ENCODE measurements at places on chromosomes 3 and 15.

DNA sequence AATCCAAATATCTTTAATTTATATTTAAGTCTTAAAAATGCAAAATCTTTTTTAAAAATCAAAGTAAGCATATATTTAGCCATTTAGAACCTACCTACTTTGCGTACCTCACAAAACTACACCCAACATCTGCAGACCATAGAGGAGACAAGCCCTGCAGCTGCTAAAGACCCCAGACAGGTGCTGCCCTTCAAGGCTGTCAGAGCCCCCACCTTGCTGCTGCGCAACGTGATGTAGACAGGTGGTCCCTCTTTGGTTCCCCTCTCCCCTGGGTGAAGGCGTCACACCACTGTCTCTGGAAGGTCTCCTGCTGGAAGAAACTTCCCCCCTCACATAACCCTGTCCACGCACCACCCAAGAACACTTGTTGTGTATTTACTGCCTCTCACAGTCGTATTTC is 204.5 kb downstream of the ARRDC4 start:
- no peak for DNase-seq

DNA sequence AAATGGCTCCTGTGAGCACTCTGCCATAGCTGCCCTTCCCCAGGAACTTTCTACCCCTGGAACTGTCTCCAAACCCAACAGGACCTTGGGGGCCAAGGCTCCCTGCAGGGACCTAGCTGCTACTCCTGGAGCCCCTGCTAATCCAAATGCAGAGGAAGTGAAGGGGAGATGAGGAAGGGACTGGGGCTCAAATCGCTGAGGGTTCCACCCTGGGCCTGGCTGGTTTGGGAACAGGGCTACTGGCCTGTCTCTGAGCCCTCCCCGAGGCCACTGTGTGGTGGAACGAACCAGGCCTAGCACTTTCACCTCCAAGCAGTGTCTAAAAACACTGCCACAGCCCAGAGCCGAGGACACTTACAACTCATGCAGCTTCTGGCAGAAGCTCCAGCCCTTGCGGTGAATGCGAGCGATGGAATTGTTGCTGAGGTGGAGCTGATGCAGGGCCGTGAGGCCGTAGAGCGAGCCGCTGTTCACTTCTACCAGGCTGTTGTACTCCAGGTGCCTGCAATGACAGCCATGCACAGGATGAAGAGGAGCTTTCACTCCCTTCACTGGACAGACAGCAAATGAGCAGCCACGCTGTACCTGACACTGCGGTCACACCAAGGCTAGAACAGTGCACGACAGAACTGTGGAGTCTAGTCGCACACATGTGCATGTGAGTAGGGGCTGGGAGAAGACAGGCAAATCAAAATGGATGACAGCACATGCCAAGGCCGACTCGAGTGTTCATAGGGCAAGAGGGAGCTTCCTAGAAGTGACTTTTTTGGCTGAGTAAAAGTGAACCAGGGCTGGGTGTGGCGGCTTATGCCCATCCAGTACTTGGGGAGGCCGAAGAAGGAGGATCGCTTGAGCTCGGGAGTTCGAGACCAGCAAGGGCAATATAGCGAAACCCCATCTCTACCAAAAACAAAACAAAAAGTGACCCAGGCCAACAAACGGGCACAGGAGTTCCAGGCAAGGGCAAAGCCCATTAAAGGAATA is 90.8 kb downstream of the LRIG1 start:
- no peak for DNase-seq

GRCh38 chr3:188390775-188391443 is 237.0 kb downstream of the LPP start:
- no peak for DNase-seq

GRCh38 chr3:48459331-48459730 is 12.8 kb downstream of the ATRIP start:
- no peak for DNase-seq

All from activated CD8-positive, alpha-beta memory T cell treated with anti-CD3 and anti-CD28 coated beads for 24 hours (primary cell).